GOT3 (cell line): ENCODE measurements at places on chromosomes 11 and 22.

DNA sequence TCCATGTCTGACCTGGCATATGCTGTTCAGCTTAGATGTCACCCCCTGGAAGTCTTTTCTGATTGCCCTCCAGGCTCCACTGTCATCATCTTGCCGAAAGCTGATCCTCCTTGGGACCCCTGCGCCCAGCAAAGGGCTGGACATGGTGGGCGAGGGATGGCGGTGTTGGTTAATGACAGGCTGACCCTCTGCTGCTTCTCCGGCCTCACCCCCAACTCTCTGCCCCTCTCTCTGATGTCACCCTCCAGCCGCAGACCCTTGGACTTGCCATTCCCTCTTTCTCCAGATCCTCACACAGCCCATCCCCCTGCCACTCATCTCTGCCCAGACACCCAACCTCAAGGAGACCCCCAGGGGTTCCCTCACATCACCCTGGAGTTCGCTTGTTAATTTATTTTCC is 2.3 kb downstream of the EHBP1L1 start:
- DNase-seq: no peak

GRCh38 chr11:1879342-1879940 is 12.3 kb downstream of the PRR33 start:
- no peak for DNase-seq

- DNase-seq: no peak
Observed at GRCh38 chr11:65793625-65794400, 7.0 kb downstream of the OVOL1 start.

GRCh38 chr11:126561327-126561893 is 205.9 kb downstream of the ST3GAL4 start:
- DNase-seq: no peak

DNA sequence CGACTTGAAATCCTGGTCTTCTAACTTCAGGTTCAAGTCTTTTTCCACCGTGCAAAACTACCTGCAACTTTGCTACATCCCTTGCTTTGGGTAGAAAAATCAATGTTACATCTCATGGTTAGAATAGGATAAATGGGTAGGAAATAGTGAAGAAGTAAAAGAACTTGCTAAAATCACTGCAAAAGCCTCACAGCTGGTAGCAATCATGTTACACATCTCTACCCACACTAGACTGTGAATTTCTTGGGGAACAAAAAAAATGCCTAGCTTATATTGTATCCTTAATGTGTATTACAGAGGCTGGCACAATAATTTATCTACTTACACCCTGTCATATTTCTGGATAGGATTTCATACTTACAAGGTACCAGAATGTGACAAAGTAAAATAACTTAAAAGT is 133.8 kb downstream of the FAM181B start:
- DNase-seq: no peak

DNA sequence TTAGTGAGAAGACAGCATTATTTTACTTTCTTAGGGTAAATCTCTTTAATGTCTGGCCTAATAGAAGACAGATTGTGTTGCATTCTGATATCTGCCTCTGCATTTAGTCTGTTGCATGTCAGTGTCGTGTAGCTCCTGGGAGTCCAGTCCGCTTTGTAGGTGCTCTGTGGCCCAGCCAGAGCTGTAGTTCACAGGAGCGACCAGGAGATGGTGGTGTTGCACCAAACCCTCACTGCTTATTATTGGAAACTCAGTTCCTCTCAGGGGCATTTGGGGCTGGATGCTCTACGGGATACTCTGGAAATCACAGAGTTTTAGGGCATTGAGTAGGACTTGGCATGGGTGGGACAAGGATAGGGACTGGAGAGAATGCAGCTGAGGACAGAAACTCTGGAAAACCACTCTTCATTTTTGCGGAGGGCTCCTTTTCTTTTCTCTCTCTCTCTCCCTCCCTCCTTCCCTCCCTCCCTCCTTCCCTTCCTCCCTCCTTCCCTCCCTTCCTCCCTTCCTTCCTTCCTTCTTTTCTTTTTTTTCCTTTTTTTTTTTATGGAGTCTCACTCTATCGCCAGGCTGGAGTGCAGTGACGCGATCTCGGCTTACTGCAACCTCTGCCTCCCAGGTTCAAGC is 21.7 kb downstream of the MIAT start:
- peak; percentile 31 for DNase-seq

DNA sequence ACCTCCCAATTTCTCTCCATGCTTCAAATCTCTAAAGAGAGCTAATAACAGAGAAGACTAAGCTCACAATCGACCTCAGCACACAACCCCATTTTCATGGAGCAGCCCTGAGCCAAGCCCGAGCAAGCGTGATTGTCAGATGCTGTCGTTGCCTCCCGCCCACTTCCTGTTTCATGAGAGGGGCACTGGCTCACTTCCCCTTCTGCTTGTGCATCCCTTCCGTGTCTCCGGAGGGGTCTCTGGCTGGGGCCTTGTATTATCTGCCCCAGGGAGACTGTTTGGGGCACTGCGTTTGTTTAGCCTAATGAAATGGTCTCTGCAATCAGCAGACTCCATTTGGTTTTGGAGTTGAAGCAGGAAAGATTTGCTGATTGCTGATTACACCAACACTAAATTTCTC is 181.3 kb upstream of the SEZ6L start:
- DNase-seq: no peak

DNA sequence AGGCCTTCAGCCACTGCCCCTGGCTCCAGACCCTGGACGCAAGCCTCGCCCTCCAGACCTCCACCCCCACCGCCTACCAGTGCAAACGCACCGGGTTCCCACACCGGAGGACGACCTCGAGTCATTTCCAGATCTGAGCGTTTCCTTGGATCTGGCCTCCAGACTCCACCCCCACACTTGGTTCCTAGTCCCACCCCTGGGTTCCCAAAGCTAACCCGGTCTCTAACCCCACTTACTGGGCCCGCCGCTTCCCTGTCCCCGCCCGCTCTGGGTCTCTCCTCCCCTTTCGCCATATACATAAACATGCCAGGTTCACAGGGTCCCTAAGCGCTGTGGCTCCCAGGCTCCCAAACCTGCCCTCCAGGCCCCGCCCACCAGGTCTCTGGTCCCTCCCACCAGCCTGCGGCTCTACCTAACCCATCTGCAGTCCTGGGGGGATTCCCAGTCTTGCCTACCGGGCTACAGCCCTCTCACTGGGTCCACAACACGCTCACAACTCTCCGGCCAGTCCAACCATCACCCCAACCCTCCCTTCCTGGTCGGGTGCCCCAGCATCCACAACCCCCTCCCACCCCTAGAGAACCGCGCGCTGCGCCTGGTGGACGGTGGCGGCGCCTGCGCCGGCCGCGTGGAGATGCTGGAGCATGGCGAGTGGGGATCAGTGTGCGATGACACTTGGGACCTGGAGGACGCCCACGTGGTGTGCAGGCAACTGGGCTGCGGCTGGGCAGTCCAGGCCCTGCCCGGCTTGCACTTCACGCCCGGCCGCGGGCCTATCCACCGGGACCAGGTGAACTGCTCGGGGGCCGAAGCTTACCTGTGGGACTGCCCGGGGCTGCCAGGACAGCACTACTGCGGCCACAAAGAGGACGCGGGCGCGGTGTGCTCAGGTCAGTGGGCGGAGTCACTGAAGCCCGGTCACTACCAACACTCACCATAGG is 36.7 kb downstream of the CD6 start:
- no peak for DNase-seq

- no peak for DNase-seq
Observed at GRCh38 chr22:39680486-39680885, 109.9 kb downstream of the CACNA1I start.

DNA sequence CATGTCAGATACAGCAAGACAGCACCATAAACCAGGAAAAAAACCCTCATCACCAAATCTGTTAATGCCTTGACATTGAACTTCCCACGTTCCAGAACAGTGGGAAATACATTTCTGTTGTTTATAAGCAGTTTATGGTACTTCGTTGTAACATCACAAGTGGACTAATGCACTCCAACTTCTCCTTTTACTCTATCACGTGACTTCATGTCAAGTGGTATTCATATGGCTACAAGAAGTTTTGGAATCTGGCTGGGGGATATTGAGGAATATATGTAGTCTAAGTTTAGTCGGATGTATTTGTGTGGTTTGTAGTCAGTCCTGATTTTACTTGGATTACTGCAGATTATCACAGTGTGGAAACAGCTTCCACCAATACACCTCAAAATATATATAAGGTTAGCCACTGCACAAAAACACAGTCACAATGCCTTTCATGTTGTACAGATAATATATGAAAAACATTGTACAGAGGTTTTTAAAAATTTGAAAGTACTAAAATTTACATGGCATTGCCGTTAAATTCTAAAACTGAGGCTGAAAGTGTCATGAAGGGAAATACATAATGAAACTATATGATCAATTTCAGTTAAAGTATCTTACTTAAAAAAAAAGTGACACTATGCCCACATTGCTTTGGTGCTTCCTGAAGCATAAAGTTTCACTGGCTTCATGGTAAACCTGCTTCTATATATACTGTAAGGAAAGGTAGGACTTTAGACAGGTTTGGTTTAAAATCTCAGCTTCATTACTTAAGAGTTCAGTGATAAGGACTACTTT is 134.1 kb downstream of the CASP12 start:
- no peak for DNase-seq

- no peak for DNase-seq
Observed at GRCh38 chr22:17119481-17120202, 1.5 kb downstream of the TMEM121B start.

DNA sequence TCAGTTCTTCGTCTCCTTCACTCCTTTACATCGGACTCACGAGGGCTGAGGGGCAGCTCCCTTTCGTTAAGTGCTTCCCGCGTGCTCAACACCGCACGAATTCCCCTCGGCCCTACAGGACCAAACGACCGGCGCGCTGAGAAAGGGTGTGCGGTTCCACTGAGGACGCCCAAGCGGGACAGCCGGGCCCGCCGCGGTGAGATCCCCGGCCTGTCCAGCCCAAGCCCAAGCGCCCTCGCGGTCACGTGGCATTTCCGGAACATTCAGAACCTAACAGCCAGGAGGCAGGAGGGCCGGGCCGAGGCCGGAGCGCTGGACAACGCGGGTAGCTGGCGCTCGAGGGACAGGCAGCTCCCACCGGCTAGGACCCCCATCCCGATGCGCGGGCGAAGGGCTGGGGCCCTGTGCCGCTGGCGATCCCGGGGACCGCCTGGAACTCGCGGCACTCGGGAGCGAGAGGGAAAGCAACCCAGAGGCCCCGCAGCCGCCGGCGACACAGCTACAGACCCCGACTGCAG is 737 bp upstream of the STIP1 start:
- DNase-seq: no peak

GRCh38 chr22:44159221-44159620 is 21.5 kb upstream of the PARVG start:
- no peak for DNase-seq
